ENCODE measurements at places on chromosomes 6 and 20. TPM values are rescaled to one million over a fixed set of nuclear protein-coding genes. Genes with fewer than 3 reads are reported as not detected.

LTA gene
- not detected for total RNA-seq

LY6G5C gene
- 2.3 TPM for total RNA-seq

UBE2J1 gene
- 34.2 TPM for total RNA-seq

TSHZ2 gene
- 31.0 TPM for total RNA-seq

TMX4 gene
- 31.3 TPM for total RNA-seq

DEK gene
- total RNA-seq, result 87.5 TPM

TTLL9 gene
- total RNA-seq, result 0.67 TPM

TMEM74B gene
- 1.1 TPM for total RNA-seq

C6orf58 gene
- total RNA-seq, result 0.18 TPM

OPN5 gene
- total RNA-seq, result not detected

VWA7 gene
- 1.6 TPM for total RNA-seq

RAMACL gene
- 0.79 TPM for total RNA-seq

DNA sequence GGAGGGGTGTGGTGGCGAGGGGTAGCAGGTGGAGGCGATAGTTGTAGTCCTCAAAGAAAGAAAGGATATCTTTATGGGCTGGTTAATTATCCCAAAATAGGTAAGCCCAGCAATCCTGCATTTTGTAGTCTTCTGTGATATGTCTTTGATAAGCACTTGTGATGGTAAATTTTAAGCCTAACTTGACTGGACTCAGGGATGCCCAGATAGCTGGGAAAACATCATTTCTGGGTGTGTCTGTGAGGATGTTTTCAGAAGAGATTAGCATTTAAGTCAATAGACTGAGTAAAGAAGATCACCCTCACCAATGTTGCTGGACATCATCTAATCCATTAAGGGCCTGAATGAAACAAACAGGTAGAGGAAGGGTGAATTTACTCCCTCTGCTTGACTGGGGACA is 124.8 kb upstream of the RIPOR2 start:
- no peak for DNase-seq
- H3K27ac ChIP-seq, result no peak overlapping the region
- H3K27me3 ChIP-seq, result no peaks in the 10 kb centered on the region
- H3K4me1 ChIP-seq, result no peaks in the 10 kb centered on the region

GRCh38 chr6:168279403-168279935 is 40.1 kb downstream of the DACT2 start:
- no peak for DNase-seq
- H3K27ac ChIP-seq, result no peak overlapping the region
- no peaks in the 10 kb centered on the region for H3K36me3 ChIP-seq
- peaks cover 7% of the 10 kb centered on the region for H3K4me1 ChIP-seq
- peaks cover 46% of the 10 kb centered on the region for H3K27me3 ChIP-seq

DNA sequence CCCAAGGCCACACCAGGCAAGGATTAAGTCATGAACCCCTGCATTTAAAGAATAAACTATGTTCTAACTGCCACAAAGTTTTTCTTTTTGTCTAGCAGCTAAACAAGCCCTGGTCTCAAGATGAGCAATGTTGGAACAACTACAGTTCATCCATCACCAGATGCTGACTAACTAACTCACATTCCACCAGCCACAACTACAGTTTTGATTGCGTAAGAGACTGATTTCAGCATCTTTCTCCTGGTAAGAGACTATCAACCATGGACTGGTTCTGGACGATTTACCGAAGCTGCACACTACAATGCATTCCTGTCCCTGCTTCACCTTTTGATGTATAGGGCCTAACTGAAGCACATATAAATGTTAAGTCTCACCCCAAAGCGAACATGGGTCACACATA is 43.0 kb downstream of the F13A1 start:
- no peaks in the 10 kb centered on the region for H3K36me3 ChIP-seq
- no peak overlapping the region for H3K4me3 ChIP-seq
- H3K4me1 ChIP-seq, result no peaks in the 10 kb centered on the region
- H3K27me3 ChIP-seq, result peaks cover 43% of the 10 kb centered on the region
- H3K27ac ChIP-seq, result no peak overlapping the region
- no peak for DNase-seq

DNA sequence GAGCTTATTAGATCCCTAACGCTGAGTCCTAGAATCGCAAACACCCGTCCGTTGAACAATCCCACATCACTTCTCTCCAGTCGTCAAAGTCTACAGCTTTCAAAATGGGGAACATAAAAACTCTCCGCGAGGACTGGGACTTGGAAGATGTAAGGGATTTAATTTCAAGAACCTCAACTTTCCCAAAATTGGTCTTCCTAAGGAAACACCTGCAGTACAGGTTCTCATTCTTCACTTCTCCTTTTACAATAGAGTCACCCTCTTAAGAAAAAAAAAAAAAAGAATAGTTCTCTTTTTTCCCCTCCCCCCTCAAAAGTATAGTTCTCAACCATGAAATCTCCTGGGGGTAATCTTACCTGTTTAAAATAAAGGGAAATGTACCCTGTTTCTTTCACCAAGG is 6.6 kb upstream of the ZBTB22 start:
- peaks cover 42% of the 10 kb centered on the region for H3K4me1 ChIP-seq
- no peaks in the 10 kb centered on the region for H3K27me3 ChIP-seq

DNA sequence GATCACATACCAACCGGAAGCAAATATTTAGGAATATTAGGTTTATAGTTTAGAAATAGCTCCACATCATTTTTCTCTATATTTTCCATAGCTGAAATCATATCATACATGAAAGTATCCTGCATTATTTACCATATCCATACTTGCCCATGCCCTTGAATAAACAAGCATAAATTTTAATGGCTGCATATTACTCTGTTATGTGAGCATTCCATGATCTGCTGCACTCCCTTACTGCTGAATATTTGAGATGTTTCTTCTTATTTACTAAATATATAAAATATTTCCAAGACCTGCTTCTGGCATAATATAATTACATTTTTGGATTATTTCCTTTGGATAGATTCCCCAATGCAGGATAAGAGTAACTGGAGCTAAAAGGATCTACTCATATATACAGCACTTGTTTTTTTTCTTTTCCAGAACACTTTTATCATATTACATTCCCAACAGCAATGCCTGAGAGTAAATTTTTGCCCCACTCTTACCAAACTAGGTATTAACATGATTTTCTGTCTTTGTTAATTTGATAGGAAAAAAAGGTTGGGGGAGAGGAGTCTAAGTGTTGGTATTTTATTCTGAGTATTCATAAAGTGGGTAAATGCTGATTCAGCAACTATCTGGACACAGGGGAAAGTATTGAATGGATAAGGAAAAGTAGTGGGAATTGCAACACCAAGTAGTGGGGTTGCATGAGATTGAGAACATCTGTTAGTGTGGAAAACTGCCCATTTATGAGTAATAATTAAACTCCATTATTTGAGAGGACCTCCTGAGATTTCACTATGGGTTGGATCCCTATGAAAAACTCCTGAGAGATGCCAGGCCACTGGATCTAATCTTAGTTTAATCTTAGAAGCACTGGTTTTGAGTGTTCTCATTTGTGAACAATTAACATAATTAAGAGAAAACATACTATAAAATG is 76.0 kb downstream of the MAN1A1 start:
- peak overlapping the region; percentile 31 for H3K27ac ChIP-seq
- no peak for DNase-seq
- no peak overlapping the region for H3K4me3 ChIP-seq
- peaks cover 40% of the 10 kb centered on the region for H3K36me3 ChIP-seq
- H3K4me1 ChIP-seq, result peaks cover 19% of the 10 kb centered on the region

DNA sequence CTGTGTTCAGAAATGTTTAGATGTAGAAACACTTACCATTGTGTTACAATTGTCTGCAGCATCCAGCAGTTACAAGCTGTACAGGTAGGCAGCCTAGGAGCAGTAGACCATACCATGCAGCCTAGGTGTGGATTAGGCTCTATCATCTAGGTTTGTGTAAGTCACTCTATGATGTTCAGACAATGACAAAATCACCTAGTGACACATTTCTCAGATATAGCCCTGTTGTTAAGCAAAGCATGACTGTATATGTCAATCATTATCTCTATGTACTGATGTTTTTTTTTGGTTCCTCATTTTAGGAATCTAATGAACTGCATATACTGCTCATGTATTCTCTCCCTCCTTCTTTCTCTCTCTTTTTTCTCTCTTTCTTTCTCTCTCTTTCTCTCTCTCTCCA is 22.2 kb downstream of the CST8 start:
- H3K27me3 ChIP-seq, result no peaks in the 10 kb centered on the region
- H3K4me3 ChIP-seq, result no peak overlapping the region
- DNase-seq, result no peak
- no peaks in the 10 kb centered on the region for H3K4me1 ChIP-seq

DNA sequence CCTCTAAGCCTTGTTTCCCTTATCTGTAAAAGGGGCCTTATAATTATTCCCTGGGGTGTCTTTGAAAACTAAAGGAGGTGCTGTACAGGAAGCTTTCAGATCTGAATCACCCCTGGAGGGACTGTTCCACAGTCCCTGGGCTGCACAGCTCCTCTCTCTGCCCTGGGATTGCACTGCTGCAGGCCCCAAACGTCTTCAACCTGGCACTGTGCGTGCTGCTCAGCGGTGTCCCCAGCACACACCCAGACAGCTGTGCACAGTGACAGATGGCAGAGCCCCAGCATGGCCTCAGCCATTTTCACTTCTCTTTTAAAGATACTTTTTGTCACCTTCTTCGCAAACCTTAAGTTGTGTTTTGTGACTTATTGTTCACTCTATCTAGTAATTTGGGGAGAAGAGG is 50.7 kb upstream of the INSM1 start:
- H3K27me3 ChIP-seq, result peaks cover 2% of the 10 kb centered on the region
- no peak for DNase-seq
- H3K36me3 ChIP-seq, result no peaks in the 10 kb centered on the region
- H3K27ac ChIP-seq, result no peak overlapping the region
- H3K4me3 ChIP-seq, result no peak overlapping the region

- peaks cover 12% of the 10 kb centered on the region for H3K27me3 ChIP-seq
- H3K4me3 ChIP-seq, result no peak overlapping the region
- no peaks in the 10 kb centered on the region for H3K4me1 ChIP-seq
Measured at GRCh38 chr20:6466075-6466810, 301.2 kb upstream of the BMP2 start.

DNA sequence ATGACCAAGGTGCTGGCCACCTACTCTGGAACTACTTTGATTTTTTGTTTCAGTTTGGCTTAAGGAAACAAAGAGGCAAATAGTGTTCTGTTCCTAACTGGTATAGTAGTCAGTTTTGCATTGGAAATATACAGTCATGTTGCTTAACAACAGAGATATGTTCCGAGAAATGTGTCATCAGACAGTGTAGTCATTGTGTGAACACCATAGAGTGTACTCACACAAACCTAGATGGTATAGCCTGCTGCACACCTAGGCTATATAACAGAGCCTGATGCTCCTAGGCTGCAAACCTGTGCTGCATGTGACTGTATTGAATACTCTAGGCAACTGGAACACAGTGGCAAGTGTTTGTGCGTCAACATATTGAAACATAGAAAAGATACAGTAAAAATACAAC is 80.4 kb downstream of the ARID1B start:
- H3K4me3 ChIP-seq, result no peak overlapping the region
- no peak for DNase-seq
- H3K27ac ChIP-seq, result no peak overlapping the region
- H3K36me3 ChIP-seq, result no peaks in the 10 kb centered on the region

- DNase-seq, result no peak
- no peak overlapping the region for H3K4me3 ChIP-seq
- H3K36me3 ChIP-seq, result peaks cover 17% of the 10 kb centered on the region
- H3K4me1 ChIP-seq, result peaks cover 26% of the 10 kb centered on the region
- H3K27ac ChIP-seq, result no peak overlapping the region
- H3K27me3 ChIP-seq, result no peaks in the 10 kb centered on the region
Measured at GRCh38 chr6:20135677-20136268, 76.5 kb downstream of the MBOAT1 start.

GRCh38 chr20:24917797-24918578 is 31.1 kb upstream of the CST7 start:
- H3K36me3 ChIP-seq, result peaks cover 3% of the 10 kb centered on the region
- DNase-seq, result peak; percentile 81
- H3K27ac ChIP-seq, result no peak overlapping the region
- H3K4me1 ChIP-seq, result peaks cover 19% of the 10 kb centered on the region
- H3K27me3 ChIP-seq, result no peaks in the 10 kb centered on the region

DNA sequence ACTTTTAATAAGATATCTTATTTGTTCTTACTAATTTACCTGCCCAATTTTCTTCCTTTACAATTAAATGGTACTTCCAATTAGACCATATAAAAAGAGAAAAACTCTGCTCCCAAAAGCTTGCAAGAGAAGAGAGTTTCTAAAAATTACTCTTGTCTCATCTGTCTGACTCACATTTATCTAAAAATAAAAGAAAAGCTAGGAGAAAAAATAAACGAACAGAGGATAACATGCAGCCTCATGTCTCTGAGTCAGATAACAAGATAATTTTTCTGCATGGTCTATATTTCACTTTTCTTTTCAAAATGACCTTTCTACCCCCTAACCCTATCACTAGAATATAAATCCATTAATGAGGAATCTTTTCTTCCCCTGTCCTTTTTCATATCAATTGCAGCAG is 127.2 kb upstream of the TCF21 start:
- H3K36me3 ChIP-seq, result no peaks in the 10 kb centered on the region
- no peak overlapping the region for H3K4me3 ChIP-seq

DNA sequence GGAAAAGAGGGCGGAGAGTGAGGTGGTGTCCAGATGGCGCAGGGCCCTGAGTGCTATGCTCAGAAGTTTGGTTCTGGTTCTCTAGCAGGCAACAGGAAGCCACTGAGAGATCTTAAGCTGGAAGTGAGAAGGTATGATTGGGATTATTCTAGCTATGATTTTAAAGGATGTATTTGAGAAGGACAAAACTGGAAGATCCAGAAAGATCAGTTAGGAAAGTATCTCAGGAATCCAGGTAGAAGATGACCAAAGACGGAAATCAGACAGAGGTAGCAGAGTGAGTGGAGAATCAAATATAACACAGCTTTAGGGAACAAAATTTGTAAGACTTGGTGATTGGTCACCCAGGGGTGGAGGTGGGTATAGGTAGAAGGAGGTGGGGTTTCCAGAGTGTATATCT is 5.8 kb downstream of the SYNE1 start:
- peaks cover 7% of the 10 kb centered on the region for H3K4me1 ChIP-seq
- no peak overlapping the region for H3K4me3 ChIP-seq
- H3K27ac ChIP-seq, result no peak overlapping the region

DNA sequence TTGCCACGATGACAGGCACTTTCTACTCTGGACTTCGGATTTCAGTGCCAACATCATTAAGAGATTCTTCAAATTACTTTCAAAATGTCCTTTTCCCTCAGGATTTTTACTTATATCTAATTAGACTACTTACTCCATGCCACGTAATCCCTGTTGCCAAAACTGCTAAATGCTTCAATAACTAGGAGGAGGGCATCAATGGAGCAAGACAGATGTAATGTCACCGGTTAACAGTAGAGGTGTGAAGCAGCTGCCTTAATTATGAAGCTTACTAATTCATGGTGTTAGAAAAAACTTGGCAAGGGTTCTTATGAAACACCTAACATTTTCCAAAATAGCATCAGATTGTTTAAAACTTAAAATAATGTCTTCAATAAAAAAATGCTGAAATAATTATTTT is 111.2 kb upstream of the SIM1 start:
- no peak overlapping the region for H3K27ac ChIP-seq
- no peaks in the 10 kb centered on the region for H3K4me1 ChIP-seq

- H3K27me3 ChIP-seq, result peaks cover 2% of the 10 kb centered on the region
- H3K4me1 ChIP-seq, result peaks cover 4% of the 10 kb centered on the region
- DNase-seq, result no peak
- no peak overlapping the region for H3K27ac ChIP-seq
Measured at GRCh38 chr20:2261629-2262028, 34.2 kb upstream of the TGM3 start.

GRCh38 chr6:84762220-84763002 is 2.0 kb downstream of the TBX18 start:
- peaks cover 85% of the 10 kb centered on the region for H3K27me3 ChIP-seq
- H3K27ac ChIP-seq, result no peak overlapping the region
- H3K4me1 ChIP-seq, result peaks cover 14% of the 10 kb centered on the region
- H3K36me3 ChIP-seq, result no peaks in the 10 kb centered on the region
- DNase-seq, result peak; percentile 51
- H3K4me3 ChIP-seq, result peak overlapping the region; percentile 82

All from mesothelial cell of epicardium (in vitro differentiated cells).